ENCODE measurements at places on chromosomes 13 and 19. TPM values are rescaled to one million over a fixed set of nuclear protein-coding genes. Genes with fewer than 3 reads are reported as not detected.

The CGB2 gene
- not detected for polyA plus RNA-seq

DNA sequence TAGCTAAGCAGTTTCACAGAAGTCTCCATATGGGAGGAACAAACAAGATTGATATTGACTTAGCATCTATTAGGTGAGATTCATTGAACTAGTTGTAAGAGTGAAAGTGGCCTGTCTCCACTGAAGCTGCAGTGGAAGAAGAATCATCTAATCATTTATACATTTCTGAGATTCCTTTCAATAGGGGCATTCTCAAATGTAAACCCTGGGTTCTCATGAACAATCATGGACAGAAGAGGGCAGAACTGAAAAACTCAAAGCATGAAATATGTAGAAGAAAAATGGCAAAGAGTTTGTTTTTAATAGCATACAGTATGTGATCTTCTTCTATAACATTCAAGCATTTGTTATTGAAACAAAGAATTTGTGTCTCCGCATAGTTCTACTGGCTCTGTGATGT lies 17.6 kb upstream of the POSTN start:
- H3K27me3 ChIP-seq: no peaks in the 10 kb centered on the region
- no peak overlapping the region for H3K27ac ChIP-seq
- no peak for DNase-seq
- no peaks in the 10 kb centered on the region for H3K36me3 ChIP-seq

DNA sequence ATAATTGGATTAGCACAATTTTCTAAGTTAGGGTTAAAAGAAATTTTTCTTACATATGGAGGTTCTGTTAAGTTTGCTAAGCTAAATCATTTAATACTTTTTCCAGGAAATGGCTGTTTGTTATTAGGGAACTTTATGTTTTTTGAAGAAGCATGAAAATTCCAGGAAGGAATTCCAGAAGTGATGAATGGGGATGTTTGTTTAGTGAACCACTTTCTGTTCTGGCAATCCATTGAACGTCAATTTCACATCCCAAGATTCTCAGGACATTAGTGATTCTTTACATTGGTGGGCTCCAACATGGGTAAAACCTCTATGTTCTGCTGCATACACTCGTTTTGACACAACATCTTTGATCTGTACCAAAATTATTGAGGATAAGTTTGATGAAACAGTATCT lies 534.4 kb downstream of the IRS2 start:
- no peak overlapping the region for H3K4me3 ChIP-seq
- no peaks in the 10 kb centered on the region for H3K4me1 ChIP-seq
- no peak overlapping the region for H3K27ac ChIP-seq
- H3K27me3 ChIP-seq: no peaks in the 10 kb centered on the region

DNA sequence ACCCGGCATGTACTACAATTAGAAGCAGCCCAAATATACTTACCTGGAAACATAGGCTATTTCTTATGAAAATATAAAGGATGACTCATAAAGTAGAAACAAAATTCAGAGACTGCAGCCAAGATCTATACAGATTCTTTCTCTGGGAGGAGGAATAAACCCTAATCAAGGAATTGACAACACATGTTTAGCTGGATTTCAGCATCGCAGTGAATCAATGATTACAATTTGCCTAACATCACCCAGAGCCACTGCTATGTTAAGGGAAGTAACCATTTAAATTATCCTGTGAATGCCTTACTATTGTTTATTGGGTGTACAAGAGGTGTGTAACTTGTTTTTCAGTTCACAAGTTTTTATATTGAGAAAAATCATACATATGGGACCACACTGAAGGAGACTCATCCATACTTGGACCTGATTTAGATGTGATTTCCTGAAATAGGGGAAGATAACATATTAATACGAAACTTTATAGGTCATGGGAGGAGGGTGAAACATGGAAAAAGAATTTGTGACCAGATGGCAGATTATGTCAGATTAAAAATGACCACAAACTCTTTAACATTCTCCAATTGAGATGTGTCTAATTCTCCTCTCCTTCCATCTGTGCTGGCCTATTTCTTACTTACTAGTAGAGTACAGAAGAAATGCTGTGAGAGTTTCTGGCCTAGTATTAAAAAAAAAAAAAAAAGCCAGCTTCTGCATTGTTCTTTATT lies 1168.4 kb downstream of the SLITRK1 start:
- H3K4me3 ChIP-seq: no peak overlapping the region
- H3K4me1 ChIP-seq: no peaks in the 10 kb centered on the region
- H3K27ac ChIP-seq: no peak overlapping the region

- H3K4me3 ChIP-seq: no peak overlapping the region
- peaks cover 25% of the 10 kb centered on the region for H3K4me1 ChIP-seq
- H3K36me3 ChIP-seq: peaks cover 49% of the 10 kb centered on the region
- no peak overlapping the region for H3K27ac ChIP-seq
- H3K27me3 ChIP-seq: no peaks in the 10 kb centered on the region
Measured at GRCh38 chr19:17754634-17755442, 3.6 kb downstream of the FCHO1 start.

DNA sequence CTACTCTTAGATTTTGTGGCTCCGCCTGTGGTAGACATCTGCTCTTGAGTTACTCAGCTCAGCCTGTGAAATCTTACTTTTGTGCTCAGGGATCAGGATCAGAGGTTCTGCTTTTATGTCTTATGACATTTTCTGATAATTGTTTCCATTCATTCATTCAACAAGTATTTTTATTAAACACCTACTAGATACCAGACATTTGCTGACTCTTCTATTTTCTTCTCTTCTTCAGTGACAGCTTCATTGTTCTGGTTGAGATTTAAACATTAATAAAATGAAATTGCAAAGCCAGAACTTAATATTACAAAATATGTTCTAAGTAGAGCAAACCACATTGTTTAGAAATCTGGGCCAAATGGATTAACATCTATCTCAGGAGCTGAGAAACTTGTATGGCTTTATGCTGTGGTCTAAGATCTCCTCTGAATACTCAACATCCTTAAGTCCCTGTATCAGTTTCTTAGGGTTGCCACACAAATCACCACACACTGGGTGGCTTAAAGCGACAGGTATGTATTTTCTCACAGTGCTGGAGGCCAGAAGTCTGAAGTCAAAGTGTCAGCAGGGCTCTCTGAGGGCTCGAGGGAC lies 15.8 kb upstream of the MICU2 start:
- no peak for DNase-seq
- H3K27ac ChIP-seq: no peak overlapping the region
- peaks cover 2% of the 10 kb centered on the region for H3K4me1 ChIP-seq
- H3K36me3 ChIP-seq: no peaks in the 10 kb centered on the region
- no peaks in the 10 kb centered on the region for H3K27me3 ChIP-seq

The HSPB6 gene
- not detected for polyA plus RNA-seq
